ENCODE measurements at places on chromosomes 1 and 21. TPM values are rescaled to one million over a fixed set of nuclear protein-coding genes. Genes with fewer than 3 reads are reported as not detected.

Gene PPIAL4G
- total RNA-seq = not detected

Gene HSPA6
- 3.9 TPM for total RNA-seq

DNA sequence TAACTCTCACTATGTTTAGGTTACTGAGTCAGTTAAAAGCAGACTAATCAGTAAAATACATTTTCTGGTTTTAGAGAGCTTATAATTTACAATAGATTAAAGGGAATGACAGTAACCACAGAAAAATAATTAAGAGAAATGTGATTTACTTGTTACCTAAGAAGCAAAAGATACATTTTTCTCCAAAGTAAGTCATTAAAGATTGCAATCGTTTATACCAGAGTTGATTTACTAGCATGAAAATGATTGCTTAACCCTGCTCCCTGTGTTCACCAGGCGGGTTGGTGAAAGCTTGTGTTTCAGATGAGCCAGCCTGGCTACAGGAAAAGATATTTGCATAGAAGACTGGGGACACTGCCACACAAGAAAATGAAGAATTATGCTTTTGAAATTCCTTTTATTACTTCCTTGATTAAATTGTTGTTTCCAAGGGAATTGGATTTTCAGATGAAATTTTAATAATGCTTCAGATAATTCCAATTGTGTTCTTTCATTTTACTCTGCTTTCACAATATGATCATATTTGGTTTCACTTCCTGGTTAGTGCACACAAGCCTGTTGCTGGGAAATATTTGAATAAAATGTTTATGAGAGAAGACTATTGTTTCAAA lies 27.9 kb downstream of the LRRC8B start:
- peaks cover 7% of the 10 kb centered on the region for H3K36me3 ChIP-seq
- peak overlapping the region; percentile 50 for H3K27ac ChIP-seq
- peaks cover 23% of the 10 kb centered on the region for H3K4me1 ChIP-seq
- H3K27me3 ChIP-seq = no peaks in the 10 kb centered on the region

GRCh38 chr1:162070094-162070748 lies 730 bp downstream of the NOS1AP start:
- peaks cover 19% of the 10 kb centered on the region for H3K4me1 ChIP-seq
- peaks cover 4% of the 10 kb centered on the region for H3K27me3 ChIP-seq
- H3K36me3 ChIP-seq = no peaks in the 10 kb centered on the region
- no peak for DNase-seq
- H3K4me3 ChIP-seq = peak overlapping the region; percentile 86

DNA sequence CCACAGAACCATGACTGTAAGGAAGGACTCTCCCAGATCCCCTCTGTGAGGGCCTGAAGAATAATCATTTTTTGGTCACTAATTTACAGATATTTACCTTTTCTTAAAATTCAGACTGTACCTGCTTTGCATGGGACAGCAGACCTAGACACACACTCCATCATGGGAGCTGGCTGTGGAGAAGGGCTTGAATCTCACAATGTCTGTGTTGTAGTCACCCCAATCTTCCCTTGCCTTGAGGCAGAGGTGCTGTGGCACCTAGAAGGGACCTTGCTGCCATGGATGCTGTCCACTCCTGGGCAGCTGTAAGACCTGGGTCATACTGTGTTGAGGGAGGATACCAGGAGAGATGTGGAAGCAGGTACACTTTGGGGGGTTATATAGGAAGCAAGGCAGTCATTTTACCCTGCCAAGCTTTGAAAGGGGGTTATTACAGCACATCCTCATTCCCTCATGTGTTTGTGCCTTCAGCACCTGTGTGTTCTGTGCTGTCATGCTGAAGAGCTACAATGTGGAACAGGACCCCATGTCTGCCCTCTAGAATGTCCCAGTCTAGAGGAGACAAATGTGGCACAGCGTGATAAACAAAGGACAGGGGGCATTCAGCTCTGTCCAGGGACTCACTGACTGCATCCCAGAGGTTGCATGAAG lies 27.1 kb downstream of the TRAF5 start:
- DNase-seq = no peak
- peaks cover 8% of the 10 kb centered on the region for H3K36me3 ChIP-seq
- H3K27ac ChIP-seq = no peak overlapping the region

DNA sequence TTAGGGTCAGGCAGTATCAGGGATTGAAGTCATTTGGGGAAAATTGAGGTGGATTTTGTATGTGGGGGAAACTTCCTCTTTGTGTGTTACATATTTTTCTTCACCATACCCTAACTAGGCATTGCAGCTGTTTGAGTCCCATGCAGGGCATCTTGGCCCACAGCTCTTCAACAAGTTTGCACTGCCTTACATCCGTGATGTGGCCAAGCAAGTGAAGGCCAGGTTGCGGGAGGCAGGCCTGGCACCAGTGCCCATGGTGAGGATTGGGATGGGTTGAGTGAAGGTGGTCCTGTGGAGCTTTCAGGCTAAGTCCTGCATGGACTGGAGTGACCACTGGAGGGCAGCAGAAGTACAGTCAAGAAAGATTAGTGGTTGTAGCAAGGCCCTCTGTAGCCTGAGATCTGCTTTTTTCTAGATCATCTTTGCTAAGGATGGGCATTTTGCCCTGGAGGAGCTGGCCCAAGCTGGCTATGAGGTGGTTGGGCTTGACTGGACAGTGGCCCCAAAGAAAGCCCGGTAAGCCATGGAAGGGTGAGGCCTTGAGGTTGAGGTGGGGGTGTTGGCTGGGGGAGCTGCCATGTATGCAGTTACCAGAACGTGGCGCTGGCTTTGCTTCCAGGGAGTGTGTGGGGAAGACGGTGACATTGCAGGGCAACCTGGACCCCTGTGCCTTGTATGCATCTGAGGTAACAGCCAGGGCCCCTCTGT lies 2.4 kb downstream of the UROD start:
- no peaks in the 10 kb centered on the region for H3K27me3 ChIP-seq
- H3K4me3 ChIP-seq = no peak overlapping the region
- H3K27ac ChIP-seq = no peak overlapping the region
- H3K36me3 ChIP-seq = peaks cover 7% of the 10 kb centered on the region
- DNase-seq = no peak
- peaks cover 35% of the 10 kb centered on the region for H3K4me1 ChIP-seq

DNA sequence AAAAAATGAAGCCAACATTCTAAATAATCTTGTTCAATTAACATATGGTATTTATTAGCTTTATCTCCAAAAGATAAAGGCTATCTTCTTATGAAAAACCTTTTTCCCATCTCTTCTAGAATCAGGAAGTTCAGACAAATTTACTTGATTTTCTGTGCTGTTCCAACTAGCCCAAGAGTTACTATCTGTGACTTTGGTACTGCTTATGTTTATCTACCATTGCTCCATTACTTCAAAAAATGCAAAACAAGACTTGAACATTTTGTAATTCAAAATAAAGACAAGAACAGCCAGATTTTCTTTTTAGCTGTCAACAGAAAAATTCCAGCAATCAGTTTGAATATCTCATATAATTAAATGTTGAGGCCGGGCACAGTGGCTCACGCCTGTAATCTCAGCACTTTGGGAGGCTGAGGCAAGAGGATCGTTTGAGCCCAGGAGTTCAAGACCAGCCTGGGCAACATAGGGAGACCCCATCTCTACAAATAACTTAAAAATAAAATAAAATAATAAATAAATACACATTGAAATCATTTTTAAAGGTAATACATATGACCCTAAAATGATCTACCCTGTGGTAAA lies 188.5 kb downstream of the LTN1 start:
- no peaks in the 10 kb centered on the region for H3K27me3 ChIP-seq
- H3K4me3 ChIP-seq = peak overlapping the region; percentile 3
- peaks cover 10% of the 10 kb centered on the region for H3K4me1 ChIP-seq

- H3K4me3 ChIP-seq = no peak overlapping the region
- H3K27me3 ChIP-seq = no peaks in the 10 kb centered on the region
- H3K36me3 ChIP-seq = no peaks in the 10 kb centered on the region
- H3K27ac ChIP-seq = no peak overlapping the region
- no peaks in the 10 kb centered on the region for H3K4me1 ChIP-seq
These were observed 9.9 kb upstream of the TTC22 start for GRCh38 chr1:54811066-54811465.

DNA sequence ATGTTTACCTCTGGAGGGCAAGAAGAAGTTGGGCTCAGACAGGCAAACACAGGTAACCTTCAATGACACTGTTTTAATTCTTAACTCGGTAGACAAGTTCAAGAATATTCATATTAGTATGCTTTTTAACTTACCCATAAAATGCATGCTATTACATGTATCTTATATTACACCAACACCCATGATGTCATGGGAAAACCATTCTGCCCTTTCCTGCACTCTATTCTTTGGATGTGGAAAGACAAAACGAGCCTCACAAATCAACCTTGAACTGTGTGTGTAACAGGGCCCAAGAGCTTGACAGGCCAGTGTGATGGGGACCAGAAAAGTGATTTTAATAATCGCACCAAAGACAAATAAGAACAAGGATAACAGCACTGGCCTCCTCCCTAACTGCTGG lies 22.6 kb upstream of the RAP1GAP start:
- peaks cover 32% of the 10 kb centered on the region for H3K36me3 ChIP-seq
- no peaks in the 10 kb centered on the region for H3K27me3 ChIP-seq
- no peak overlapping the region for H3K27ac ChIP-seq
- no peaks in the 10 kb centered on the region for H3K4me1 ChIP-seq
- no peak for DNase-seq

GRCh38 chr1:87348341-87349019 lies 19.8 kb downstream of the LMO4 start:
- H3K27me3 ChIP-seq = no peaks in the 10 kb centered on the region
- H3K4me1 ChIP-seq = peaks cover 11% of the 10 kb centered on the region
- no peaks in the 10 kb centered on the region for H3K36me3 ChIP-seq
- H3K27ac ChIP-seq = peak overlapping the region; percentile 6
- no peak overlapping the region for H3K4me3 ChIP-seq

- no peak overlapping the region for H3K4me3 ChIP-seq
- DNase-seq = no peak
- H3K27me3 ChIP-seq = no peaks in the 10 kb centered on the region
- H3K27ac ChIP-seq = no peak overlapping the region
These were observed 116.9 kb upstream of the NGF start for GRCh38 chr1:115454837-115455511.

GRCh38 chr1:44820328-44821239 lies 12.3 kb downstream of the BTBD19 start:
- H3K27ac ChIP-seq = peak overlapping the region; percentile 87
- no peaks in the 10 kb centered on the region for H3K36me3 ChIP-seq
- H3K27me3 ChIP-seq = no peaks in the 10 kb centered on the region
- peaks cover 48% of the 10 kb centered on the region for H3K4me1 ChIP-seq

Measured in esophagus squamous epithelium (tissue), 5 donors.